ENCODE measurements at places on chromosomes 2 and 18. TPM values are rescaled to one million over a fixed set of nuclear protein-coding genes. Genes with fewer than 3 reads are reported as not detected.

DNA sequence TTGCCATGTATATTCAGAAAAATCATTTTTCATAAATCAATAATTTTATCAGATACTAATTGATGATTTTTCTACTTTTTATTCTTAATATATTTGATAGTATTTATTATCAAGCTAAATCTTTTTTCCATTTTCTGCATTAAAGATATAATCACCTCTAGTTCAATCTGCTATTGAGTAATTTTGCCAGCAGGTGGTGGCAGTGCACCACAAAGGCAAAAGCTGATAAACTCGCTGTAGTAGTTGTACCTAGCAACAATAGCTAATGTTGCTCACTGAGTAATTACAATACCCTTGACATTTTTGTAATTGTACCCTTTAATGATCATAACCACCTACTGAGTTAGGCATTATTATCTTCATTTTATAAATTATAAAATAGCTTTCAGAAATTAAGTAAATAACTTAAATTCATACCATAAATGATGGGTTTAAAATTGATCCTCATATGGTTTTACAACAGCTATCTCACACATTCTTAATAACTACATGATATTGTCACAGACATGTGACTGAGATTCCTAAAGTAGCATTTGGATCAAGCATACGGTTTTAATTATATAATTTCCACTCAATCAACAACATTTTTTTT, 52.0 kb upstream of the CALCRL start:
- DNase-seq = peak; percentile 75

- DNase-seq = peak; percentile 72
Measured at GRCh38 chr2:26982102-26982742, 11.8 kb downstream of the MAPRE3 start.

Gene NHEJ1
- total RNA-seq = 12.1 TPM

Gene CYP26B1
- 1.1 TPM for total RNA-seq

DNA sequence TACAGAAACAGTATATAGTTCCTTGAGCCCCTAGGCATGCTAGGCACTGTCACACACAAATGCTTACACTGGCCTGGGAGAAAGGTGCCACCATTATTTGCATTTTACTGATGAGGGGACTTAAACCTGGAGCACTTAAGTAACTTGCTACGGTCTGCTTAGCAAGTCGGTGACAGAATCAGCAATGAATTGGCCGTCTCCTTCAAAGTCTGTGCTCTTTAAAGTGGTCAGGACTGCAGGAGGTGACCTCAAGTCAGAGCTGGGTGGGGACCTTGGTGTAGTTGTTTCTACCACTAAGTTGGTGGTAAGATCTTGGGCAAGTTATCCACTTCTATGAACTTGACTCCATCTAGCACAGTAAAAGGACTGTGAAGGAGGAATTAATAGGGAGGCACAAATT, 34.8 kb downstream of the PTPRM start:
- DNase-seq = no peak

Gene CDK15
- not detected for total RNA-seq

Gene FHL2
- 178 TPM for total RNA-seq

DNA sequence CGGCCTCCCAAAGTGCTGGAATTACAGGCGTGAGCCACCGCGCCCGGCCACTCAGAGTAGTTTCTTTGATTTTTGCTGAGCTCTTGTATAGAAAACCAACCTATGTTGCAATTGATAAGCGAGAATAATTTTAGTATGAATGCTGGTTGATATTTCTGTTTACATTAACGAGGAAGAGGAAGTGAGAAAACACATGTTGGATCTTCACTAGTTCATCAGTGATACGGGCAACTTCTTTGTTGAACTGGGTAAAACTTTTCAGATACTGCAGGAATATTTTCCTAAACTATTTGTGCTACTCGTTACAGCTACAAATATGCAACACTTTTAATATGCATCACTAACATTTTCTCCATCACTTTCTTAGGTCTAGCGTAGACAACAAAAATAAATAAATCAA, 67.9 kb upstream of the SLC25A52 start:
- no peak for DNase-seq

GRCh38 chr2:219722276-219722879, 94.9 kb downstream of the SLC4A3 start:
- DNase-seq = no peak

Gene MAP4K3
- 46.2 TPM for total RNA-seq

DNA sequence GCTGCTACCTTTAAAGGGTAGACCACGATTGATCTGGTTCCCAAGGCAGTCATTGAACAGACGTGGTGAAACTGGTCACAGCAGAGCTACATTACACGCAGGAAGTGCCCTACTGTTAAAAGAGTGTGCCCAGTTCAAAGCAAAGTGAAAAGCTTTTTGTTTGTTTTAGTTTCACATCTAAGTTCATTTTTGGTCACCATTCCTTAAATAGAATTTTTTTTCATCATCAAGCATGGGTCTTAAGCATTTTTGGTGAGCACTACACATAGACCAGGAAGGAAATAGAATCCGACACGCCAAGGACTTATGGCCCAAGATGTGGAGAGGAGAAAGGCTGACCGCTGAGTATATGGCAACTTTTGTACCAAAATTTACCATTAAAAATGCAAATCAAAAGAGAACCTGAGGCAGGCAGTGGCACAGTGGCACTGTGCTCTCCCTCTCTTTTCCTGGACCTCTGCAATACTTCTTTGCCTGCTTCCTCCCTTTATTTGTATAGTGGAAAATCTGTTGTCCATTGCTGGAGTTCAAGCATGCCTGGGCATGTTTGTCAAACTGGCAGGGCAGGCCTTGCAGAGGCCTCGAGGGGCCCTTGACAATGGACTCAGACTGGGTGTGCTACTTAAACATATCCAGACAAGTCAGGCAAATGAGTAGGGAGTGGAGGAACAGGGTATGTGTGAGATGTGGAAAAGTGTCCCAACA, 42.6 kb upstream of the HNRNPA3 start:
- DNase-seq = peak; percentile 56

- DNase-seq = peak; percentile 92
Measured at GRCh38 chr2:36485521-36485920, 112.4 kb downstream of the FEZ2 start.

Gene CCDC85A
- total RNA-seq = 16.9 TPM

DNA sequence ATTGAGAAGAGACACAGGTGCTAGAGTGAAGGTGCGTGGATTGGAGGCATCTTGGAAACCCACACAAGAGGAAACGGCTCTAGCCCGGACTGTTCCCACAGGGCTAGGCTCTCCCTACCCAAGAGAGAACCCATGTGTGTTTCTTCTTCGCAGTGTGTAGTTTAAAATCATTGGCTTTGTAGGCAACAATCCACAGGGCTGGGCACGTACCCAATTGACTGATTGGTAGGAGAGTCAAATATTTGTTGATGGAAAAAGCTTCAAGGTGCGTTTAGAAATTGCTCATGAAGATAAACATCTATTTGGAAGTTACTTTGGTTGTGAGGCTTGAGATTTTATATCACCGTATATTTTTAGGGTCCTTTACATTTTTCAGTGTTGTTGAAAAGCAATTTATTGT, 13.2 kb upstream of the YWHAQ start:
- DNase-seq = no peak

DNA sequence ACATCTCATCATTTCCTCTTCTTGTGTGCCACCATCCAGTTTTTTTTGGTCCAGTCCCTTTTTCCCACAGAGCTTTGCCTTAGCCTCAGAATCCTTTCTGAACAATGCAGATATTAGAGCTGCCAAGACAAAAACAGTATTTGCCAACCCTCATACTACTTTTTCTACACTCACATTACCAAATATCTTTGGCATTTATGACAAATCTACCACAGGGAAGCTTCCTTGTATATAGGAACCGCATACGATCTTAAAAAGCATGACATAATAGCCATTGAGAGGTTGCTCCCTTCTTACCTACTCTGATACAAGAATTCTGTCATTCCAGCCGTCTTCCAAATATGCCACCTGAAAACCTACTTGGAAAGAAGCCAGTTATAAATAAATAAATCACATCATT, 9.4 kb downstream of the ZNF24 start:
- DNase-seq = no peak

DNA sequence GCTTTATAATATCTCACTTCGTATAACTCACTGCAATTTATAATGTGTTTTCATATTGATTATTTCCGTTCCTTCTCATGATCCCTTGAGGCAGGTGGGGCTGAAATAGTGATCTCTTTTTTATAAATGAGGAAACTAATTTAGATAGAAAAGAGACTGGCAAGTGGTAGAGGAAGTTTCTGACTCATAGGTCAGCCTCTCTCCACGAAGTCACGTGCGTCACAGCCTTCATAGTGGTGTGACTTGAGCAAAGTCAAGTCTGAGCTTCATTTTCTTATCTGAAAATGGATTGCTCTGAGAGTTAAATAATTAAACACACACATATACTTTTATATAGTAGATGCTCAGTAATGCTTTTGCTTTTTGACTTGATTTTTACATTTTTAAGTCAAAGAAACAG, 19.9 kb downstream of the ABCG5 start:
- DNase-seq = peak; percentile 77

Data from endothelial cell of umbilical vein (primary cell).